ENCODE measurements at places on chromosomes 7 and 10. TPM values are rescaled to one million over a fixed set of nuclear protein-coding genes. Genes with fewer than 3 reads are reported as not detected.
A peak's percentile ranks its signal among the peaks of the same experiment; 100 is the strongest.

Gene KCNH2
- 3.6 TPM for total RNA-seq

- no peaks in the 10 kb centered on the region for H3K36me3 ChIP-seq
- H3K4me3 ChIP-seq, result no peak overlapping the region
- H3K27ac ChIP-seq, result no peak overlapping the region
- H3K27me3 ChIP-seq, result no peaks in the 10 kb centered on the region
- H3K4me1 ChIP-seq, result no peaks in the 10 kb centered on the region
These were observed 120.9 kb downstream of the PKD1L1 start for GRCh38 chr7:47827351-47827756.

Gene INSYN2A
- 0.14 TPM for total RNA-seq

GRCh38 chr7:112067200-112067599, 139.0 kb downstream of the DOCK4 start:
- DNase-seq, result no peak
- H3K4me1 ChIP-seq, result no peaks in the 10 kb centered on the region
- H3K27ac ChIP-seq, result no peak overlapping the region
- no peaks in the 10 kb centered on the region for H3K36me3 ChIP-seq
- no peak overlapping the region for H3K4me3 ChIP-seq
- no peaks in the 10 kb centered on the region for H3K27me3 ChIP-seq

DNA sequence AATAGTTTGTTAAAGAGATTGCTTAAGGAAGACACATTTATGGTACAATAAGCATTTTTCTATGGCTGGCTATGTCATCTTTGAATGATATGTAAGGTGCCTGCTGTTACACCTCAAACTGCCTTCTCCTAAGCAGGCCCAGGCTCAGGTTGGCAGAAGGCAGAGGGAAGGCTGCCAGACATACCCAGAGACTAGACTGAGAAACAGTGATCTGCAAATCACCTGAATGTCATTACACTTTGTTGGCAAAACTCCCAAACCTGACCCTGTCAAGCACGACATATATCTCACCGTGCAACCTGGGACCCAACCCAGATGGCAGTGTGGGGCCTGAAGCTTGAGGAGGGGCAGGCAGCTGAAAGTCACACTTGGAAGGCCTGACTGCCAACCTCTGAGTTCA, 136.6 kb upstream of the TARP start:
- no peaks in the 10 kb centered on the region for H3K4me1 ChIP-seq
- DNase-seq, result no peak
- H3K4me3 ChIP-seq, result no peak overlapping the region
- H3K27ac ChIP-seq, result no peak overlapping the region
- H3K36me3 ChIP-seq, result no peaks in the 10 kb centered on the region

DNA sequence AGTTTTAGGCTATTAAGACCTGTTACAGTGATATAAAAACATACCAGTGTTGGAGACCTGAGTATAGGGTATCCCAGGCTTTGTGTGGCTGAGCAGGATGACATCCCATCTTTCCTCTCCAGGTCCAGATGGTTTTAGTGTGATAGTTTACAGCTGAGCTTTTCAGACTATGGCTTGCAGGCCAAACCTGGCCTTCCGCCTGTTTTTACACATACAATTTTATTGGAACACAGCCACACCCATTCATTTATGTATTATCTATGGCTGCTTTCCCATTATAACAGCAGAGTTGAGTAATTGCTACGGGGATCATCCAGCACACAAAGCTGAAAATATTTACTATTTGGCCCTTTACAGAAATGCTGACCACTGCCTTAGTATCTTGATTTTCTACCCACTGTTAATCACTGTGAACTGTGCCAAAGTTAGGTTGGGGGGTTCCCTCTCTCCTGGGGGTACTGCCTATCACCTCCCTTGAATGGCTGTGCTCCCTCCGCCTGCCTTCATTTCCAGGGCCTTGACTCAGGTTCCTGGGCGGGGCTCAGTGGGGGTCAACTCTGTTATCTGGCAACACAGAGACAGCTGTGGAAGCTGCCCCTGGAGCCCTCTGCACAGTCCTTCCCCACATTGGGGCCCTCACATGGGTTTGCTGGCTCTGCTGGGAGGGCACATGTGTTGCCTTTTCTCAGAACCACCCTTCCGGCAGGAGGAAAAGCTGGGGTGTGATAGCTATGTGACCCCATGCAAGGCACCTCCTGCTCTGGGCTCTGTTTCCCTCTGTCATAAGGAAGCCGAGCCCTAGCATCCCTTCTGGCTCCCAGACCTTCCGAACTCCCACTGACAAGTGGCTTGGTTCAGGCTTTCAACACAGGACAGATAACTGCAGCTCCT, 40.3 kb upstream of the SH2D4B start:
- H3K4me3 ChIP-seq, result no peak overlapping the region
- H3K27ac ChIP-seq, result peak overlapping the region; percentile 86
- peaks cover 96% of the 10 kb centered on the region for H3K4me1 ChIP-seq
- peak; percentile 70 for DNase-seq
- no peaks in the 10 kb centered on the region for H3K27me3 ChIP-seq
- H3K36me3 ChIP-seq, result no peaks in the 10 kb centered on the region

DNA sequence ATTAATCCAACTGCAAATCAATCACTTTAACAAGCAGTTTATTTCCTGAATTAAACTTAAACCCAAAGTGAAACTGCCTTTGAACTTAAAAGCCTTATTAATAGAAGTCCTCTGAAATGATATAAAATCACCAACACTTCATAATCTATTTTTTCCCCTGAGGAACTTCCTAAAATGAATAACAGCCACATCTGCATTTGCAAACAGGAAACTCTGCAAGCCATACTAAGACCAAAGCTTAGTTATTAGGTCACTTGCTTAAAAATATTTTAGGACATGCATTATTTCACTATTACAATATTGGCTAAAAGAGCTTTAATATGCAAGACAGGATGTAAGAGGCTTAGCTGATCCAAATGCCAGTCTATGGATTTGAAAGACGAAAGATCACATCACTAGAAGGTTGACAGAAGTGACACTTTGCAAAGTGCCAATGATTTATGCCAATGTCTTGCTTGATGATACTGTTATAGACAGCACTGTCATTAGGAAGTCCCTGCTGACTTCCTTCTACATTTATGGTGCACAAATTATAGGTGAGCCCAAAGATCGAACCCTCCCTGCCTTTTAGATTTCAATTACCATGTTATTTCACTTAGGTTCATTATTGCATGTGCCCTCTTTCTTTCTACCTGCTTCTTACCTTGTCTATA, 99.9 kb upstream of the SKAP2 start:
- H3K36me3 ChIP-seq, result no peaks in the 10 kb centered on the region
- no peaks in the 10 kb centered on the region for H3K4me1 ChIP-seq
- no peak overlapping the region for H3K4me3 ChIP-seq
- no peak overlapping the region for H3K27ac ChIP-seq

Gene CPN1
- not detected for total RNA-seq

- H3K27ac ChIP-seq, result no peak overlapping the region
- no peak for DNase-seq
- H3K4me1 ChIP-seq, result no peaks in the 10 kb centered on the region
- H3K27me3 ChIP-seq, result no peaks in the 10 kb centered on the region
These were observed 33.2 kb downstream of the GNAT3 start for GRCh38 chr7:80478683-80479082.

- H3K27ac ChIP-seq, result no peak overlapping the region
- no peaks in the 10 kb centered on the region for H3K4me1 ChIP-seq
- H3K27me3 ChIP-seq, result no peaks in the 10 kb centered on the region
- no peak overlapping the region for H3K4me3 ChIP-seq
- H3K36me3 ChIP-seq, result no peaks in the 10 kb centered on the region
These were observed 5.8 kb upstream of the CYP2C18 start for GRCh38 chr10:94677691-94678090.

DNA sequence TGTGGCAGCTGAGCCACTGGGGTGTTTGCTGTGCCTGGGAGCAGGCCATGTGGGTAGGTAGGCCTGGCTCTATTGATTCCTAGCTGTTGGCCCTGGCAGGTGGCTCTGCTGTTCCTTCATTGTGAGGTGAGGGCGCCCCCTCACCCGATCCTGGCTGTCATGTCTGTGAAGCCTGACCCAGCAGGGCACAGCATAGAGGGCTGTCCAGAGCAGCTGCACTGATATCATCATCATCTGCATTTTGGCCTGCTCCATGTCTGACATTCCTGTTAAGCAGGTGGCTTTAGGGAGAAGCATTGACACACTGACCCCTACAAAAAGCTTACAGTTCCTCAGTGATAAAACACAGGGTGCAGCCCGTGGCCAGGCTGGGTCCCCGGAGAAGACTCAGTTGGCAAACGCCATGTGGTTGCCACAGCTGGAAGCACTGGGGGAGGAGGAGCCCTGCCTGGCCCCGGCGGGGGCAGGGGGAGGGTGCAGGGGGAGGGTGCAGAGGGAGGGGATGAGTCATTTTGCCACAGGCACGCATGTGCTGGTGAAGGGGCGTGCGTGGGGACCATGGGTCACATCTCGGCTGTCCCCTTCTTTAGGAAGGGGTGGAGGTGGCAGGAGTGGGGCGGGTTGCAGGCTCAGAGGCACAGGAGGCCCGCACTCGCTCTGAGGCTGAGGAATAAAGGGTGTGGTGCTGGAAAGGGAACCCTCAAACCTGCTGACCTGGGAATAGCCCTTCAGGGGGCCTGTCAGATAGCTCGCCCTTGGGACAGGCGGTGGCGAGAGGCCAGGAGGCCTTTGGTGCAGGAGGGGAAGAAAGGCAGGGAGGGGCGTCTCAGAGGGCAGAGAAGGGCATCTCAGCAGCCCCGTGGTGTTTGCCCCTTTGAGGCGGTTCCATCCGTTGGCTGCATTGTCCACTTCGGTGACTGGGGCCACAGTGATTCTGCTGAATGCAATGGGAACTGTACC, 31.6 kb downstream of the IKZF1 start:
- H3K27me3 ChIP-seq, result no peaks in the 10 kb centered on the region
- H3K4me1 ChIP-seq, result peaks cover 2% of the 10 kb centered on the region
- H3K4me3 ChIP-seq, result no peak overlapping the region
- H3K36me3 ChIP-seq, result no peaks in the 10 kb centered on the region
- H3K27ac ChIP-seq, result peak overlapping the region; percentile 36
- peak; percentile 73 for DNase-seq
